ENCODE measurements at places on chromosomes 4 and X.
A peak's percentile ranks its signal among the peaks of the same experiment; 100 is the strongest.

DNA sequence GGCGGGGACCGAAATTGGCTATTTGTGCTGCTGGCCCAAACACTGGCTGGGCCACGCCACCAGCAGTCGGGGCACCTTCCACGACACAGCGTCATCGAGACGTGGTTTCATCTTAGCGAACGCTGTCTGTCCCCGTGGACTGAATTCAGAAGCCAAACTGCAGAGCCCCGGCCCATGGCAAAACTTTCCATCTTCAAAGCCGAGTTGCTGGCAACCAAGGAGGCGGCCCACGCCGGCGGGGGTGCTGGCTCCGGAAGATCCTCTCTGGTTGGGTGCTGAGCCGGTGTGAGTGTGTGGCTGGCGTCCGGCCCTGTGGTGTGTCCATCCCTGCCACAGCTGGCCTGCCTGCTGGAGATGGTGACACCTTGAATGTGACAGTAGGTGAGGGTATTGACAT lies 96.6 kb upstream of the ADRA2C start:
- DNase-seq, result no peak

- DNase-seq, result no peak
Measured at GRCh38 chr4:40515398-40516293, 114.0 kb downstream of the RBM47 start.

- no peak for DNase-seq
Measured at GRCh38 chr4:175034986-175035705, 117.0 kb downstream of the ADAM29 start.

DNA sequence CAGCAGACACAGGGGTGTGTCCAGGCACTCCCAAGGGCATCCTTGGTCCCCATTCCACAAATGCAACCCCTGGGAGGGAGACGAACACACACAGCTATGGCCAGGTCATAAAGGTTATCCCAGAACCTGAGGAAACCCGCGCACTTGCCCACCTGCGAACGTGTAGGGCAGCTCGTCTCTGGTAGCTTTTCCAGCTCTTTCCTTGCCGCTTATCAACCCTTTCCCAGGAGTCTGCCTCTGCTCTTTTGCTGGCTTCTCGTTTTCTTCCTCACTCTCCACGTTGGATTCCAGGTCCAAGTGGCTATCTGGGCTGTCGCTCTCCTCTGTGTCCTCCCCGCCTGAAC lies 13.5 kb downstream of the NOP14 start:
- DNase-seq, result no peak

- no peak for DNase-seq
Measured at GRCh38 chr4:152537881-152538280, 2.0 kb upstream of the FBXW7 start.

- DNase-seq, result no peak
Measured at GRCh38 chrX:103442536-103442901, 66.2 kb downstream of the BEX3 start.

DNA sequence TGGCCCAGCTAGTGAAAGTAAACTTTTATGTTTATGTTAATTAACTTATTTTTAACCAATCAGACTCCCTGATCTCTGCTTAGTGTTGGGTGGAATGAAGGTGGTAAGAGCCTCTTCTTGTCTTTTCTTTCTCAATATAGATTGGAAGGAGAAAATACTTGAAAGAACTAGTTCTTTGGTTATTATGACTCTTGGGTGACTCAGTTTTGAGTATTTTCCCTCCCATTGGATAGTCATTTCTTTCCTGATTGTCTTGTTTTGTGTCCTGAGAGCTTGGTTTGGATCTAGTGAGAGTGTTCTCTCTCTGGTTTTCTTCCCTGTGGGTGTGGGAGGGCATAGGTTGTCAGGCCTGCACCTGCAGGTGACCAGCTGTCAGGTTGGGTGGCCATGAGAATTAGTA lies 172.0 kb upstream of the GLRA2 start:
- DNase-seq, result no peak

GRCh38 chrX:39418731-39419638 lies 617.7 kb downstream of the MID1IP1 start:
- DNase-seq, result no peak

DNA sequence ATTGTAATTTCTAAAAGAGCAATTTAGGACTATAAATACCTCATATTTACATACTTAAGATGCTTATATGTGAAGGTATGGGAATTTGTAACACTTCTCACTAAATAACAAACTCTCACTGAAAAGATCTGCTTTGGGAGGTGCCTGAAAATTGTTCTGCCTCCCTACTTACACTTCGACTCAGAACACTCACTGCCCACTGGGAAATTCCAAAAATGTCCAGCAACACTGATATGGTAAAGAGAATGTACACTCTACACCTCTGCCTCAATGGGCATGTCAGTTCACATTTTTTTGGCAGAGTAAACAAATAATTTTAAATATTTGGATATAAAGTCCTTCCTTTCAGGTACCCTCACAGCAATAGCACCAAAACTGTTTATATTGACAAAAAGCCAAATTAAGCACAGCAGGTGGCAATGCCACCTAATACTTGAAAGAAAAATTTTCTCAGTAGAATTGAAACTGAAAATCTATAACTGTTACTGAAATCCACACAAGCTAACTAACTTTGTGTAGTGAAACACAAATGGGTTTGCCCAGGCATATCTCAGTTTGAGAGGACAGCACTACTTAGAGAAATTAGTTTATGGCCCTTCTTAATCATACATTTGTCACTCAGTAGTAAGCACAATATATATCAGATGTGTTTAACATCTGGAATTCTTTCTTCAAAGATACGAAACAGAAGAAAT lies 67.1 kb downstream of the PRDM5 start:
- DNase-seq, result no peak

GRCh38 chrX:101550751-101551379 lies 518 bp downstream of the ARMCX1 start:
- DNase-seq, result peak; percentile 31

DNA sequence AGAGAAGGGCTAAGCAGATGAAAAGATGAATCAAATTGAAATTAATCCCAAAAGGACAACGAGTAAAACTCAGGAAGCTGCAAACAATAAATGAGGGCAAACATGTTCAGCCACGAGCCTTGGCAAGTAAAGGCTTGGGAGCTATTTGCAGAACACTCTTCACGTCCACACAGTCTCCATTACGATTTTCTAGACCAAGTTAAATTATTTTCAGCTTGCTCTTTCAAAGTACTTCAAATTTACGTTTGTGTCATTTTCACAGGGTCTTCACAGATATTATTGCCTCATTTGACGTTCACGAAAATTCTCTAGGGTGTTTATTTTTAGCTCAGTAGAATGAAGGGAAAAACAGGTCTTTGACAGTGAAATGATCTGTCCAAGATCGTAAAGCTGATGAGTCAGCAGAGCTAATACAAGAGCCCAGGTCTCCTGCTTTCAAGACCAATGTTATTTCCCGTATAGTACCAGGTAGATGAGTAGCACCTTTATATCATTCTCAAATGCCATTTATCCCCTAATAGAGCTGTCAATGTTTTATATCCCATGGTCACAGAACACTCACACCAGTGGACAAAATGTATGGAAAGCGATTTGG lies 20.9 kb downstream of the KLB start:
- DNase-seq, result no peak

DNA sequence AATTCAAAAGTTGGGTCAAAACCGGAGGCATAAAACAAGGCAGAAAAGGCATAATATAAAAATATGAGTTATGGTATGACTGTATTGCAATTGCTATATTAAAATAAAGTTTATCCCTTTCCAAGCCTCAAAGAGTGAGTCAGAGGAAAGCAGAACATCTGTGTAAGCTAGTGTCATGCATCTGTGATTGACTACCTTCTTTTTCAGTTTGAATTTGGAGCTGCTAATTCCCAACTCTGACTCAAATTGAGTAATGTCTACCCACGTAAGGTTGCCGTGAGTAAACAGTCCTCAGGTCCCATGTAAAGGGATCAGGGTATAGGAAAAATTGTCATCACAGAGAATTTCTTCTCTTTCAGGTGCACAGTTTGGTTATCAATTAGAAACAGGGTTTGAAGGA lies 6.5 kb upstream of the SLITRK4 start:
- no peak for DNase-seq

DNA sequence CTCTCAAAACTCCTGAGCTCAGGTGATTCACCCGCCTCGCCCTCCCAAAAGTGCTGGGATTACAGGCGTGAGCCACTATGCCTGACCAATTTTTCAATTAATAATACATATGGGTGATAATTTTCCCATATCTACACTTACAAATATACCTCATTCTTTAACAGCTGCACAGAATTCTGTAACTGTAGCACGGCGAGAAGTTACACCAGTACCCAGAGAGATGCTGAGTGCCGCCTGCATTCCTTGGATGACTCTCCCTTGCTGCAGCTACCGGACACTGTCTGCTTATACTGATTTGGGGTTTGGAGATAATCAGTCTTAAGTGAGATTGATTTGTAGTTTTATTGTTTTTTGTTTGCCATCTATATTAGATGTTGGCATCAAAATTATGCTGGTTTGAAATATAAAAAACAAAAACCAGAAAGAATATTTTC lies 5.8 kb downstream of the TIFA start:
- DNase-seq, result no peak

DNA sequence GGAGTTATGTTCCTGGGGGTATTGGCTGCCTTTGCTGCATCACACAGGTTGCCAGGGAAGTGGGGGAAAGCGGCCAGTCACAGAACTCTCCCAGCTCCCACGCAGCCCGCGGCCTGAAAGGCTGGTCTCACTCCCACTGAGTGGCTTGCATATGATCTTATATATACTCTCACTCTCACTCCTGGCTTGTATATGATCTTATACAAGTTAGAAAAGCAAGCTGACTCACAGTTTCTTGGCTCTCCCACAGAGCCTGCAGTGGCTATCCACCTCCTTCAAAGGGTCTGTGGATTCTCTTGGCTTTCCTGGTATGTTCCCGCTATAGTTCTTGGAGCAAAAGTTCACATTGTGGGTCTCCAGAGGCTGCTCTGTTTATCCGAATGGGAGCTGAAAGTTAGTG lies 833.5 kb upstream of the GALNTL6 start:
- no peak for DNase-seq

DNA sequence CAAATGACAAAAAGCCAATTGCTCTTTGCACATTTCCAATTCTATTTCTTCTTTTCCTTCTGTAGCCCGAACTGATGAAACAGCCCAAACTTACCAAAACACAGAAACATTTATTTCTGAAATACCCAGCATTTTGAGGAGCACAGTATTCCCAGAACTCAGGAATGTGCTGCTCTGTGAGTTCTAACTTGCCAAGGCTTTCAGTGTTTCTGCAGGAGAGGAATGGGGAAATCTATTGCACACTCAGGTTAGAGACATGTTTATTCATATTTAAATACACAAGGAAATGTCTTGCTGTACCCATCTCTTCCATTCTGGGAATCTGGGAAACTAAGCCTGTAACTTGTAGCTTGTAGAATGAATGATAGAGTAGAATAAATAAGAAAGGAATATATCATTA lies 10.7 kb downstream of the TMPRSS11D start:
- DNase-seq, result no peak

DNA sequence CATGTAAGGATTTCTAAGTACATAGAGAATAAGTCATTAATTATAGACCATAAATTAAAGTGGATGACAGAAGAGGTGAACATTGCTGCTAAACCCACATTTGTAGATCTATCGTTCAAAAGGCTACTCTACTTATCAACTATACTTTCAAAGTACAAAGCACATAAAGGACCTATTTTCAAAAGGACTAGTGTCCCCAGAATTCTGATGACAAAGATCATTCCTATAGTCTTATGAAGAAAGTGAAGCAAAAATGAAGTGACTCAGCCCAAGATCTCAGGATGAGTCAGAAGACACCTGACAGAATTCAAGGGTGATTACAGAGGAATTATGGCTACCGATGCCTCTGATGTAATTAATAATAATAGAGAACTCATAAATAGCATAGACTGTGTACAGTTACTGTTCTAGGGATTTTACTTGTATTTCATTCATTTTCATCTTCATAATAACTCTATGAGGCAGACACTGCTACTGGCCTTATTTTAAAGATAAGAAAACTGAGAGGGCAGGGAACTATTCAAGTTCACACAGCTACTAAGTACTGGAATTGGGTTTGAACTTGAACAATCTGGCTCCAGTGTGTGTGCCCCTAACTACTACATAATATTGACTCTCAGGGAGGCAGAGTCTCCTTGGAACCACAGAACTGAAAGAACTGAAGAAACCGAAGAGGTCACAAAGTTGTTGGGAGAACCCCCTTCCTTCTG lies 17.1 kb downstream of the USP46 start:
- no peak for DNase-seq

- DNase-seq, result no peak
Measured at GRCh38 chrX:38881727-38882126, 80.5 kb downstream of the MID1IP1 start.

GRCh38 chr4:113328514-113328913 lies 279.1 kb downstream of the ANK2 start:
- DNase-seq, result no peak

- no peak for DNase-seq
Measured at GRCh38 chrX:135425026-135425965, 3.6 kb downstream of the SMIM10L2A start.

DNA sequence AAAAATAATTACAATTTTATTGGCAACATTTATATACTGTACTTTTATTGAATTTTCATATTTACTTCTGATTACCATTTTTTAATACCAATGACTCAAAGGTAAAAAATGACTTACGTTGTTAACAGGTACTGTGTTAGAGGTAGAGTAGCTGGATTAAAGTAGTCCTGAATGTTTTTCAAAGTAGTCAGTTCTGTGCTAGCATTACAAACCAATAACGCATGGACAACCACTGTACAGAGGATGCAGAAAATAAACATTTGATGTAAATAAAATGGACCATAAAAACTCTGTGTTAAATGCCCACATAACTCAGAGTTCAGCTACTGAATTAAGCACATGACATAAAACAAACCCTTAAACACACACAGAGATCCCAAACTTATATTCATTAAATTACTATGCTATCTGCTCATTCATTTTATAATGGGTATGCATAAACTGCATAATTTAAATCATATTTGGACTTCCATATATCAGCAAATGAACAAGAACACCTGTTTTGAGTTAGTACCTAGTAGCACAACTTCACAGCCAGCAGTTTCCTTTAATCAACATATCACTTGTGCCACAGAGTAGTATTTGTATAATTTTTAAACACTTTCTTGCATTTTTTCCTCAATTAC lies 46.4 kb upstream of the NEUROG2 start:
- no peak for DNase-seq

GRCh38 chr4:114688059-114688458 lies 89.5 kb downstream of the UGT8 start:
- DNase-seq, result no peak

GRCh38 chrX:41347186-41347585 lies 13.2 kb downstream of the DDX3X start:
- no peak for DNase-seq

DNA sequence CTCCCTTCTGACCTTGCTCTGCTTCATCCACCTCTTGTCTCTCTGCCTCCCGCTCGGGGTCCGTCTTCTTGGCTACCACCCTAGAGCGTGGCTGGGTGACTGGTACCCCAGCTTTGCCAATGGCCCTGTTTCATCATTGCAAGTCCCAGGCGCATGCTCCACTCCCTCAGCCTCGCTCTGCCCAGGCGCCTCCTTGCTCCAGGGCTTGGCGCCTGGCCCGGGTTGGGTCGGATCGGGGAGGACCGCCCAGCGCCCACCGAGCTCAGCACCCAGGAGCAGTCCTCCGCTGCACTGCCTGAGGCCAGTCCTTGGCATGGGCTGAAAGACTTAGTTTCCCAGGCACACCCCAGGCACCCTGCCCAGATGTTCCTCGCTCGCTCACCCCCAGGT lies 577 bp downstream of the BGN start:
- no peak for DNase-seq

- no peak for DNase-seq
Measured at GRCh38 chr4:186722796-186723291, 812 bp downstream of the FAT1 start.

Measured in substantia nigra (tissue), 51 donors.